ENCODE measurements at places on chromosomes 16 and 17.

GRCh38 chr17:81510785-81511553 is 1.6 kb downstream of the ACTG1 start:
- no peak for DNase-seq

GRCh38 chr16:53055541-53056391 is 975 bp downstream of the CHD9 start:
- DNase-seq: peak; percentile 61

- DNase-seq: no peak
Observed at GRCh38 chr17:28925912-28926365, 23.1 kb upstream of the DHRS13 start.

GRCh38 chr17:74677558-74678466 is 34.9 kb downstream of the CD300LF start:
- no peak for DNase-seq

GRCh38 chr17:72884066-72884465 is 208.4 kb downstream of the SLC39A11 start:
- DNase-seq: no peak

DNA sequence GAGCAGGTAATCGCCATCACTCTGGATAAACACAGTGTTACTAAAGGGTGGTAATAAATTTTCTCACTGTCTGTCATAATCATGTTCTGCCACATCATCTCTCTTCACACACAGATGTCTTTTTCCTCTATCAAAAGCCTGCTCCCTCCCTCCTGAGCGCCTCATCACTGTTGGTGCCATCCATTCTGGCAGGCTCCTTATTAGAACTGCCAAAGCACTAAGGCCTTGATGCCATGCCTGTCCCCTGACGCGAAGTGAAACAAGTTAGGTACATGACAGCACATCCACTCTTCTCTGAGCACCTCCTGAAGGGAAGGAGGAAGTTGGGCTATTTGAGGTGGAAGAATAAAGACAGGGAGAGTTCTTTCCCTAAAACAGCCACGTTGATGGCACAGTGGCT is 38.2 kb upstream of the AXIN2 start:
- no peak for DNase-seq

- DNase-seq: no peak
Observed at GRCh38 chr17:50459756-50460155, 8.9 kb downstream of the CHAD start.

DNA sequence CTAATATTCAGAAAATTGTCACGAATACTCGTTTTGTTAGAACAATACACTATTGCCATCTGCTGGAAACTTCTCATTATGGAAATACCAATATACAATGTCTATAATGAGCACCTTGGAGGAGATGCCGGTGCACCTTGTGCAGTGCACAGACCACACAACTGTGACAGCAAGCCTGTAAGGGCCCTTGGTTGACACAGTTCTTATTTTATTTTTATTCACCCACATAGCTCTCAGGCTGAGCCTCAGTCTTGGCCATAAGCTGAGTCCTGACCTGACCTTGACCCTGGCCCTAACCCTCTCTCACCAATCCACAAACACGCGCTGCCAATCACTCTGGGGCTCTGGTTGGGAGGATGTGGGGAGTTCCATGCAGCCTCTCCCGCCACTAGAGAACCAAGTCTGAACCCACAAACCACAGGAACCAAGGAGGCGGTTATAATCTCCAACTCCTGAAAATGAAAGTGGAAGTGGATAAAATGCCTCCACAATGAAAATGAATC is 7.6 kb downstream of the AIPL1 start:
- DNase-seq: no peak

DNA sequence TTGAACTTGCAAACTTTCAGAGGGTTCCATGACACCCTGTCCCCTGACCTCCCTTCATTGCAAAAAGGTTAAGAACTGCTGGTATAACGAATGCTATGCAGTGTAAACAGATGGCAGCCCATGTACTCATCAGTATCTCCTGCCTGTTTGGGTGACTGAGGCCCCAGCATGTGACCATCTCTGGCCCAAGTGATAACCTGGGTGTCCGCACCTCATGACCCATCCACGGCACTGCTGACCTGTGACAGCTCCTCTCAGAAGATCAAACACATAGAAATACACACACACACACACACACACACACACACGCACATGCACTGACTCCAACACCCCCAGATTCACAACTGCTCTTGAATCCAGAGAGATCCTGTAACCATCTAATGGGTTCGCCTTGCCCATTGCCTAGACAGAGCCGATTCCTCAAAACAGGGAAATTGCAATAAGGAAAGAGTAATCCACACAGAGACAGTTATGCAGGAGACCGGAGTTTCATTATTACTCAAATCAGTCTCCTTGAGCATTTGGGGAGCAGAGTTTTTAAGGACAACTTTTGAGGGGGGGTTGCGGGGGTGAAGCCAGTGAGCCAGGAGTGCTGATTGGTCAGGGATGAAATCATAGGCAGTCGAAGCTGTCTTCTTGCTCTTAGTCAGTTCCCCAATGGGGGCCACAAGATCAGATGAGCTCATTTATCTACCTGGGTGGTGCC is 11.3 kb upstream of the PHOSPHO1 start:
- DNase-seq: no peak

GRCh38 chr16:65509172-65509571 is 387.3 kb upstream of the CDH11 start:
- DNase-seq: no peak

DNA sequence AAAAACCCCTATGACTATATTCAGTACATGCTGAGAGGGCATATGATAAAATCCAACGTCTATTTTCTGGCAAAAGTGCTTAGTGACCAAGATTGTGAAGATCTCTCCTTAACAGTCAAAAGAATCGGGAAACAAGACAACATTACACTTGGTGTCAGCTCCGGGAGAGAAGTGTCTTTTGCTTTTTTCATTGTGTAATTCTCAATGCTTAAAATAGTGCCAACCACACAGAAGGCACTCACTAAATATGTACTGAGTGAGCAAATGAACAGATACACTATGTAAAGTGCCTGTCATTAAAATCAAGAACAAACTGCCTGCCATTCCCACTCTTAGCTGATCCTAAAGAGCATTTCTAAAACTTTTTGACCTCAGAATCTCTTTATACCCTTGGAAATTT is 34.1 kb downstream of the VPS53 start:
- no peak for DNase-seq

- no peak for DNase-seq
Observed at GRCh38 chr16:27426423-27427408, 24.7 kb downstream of the IL21R start.

DNA sequence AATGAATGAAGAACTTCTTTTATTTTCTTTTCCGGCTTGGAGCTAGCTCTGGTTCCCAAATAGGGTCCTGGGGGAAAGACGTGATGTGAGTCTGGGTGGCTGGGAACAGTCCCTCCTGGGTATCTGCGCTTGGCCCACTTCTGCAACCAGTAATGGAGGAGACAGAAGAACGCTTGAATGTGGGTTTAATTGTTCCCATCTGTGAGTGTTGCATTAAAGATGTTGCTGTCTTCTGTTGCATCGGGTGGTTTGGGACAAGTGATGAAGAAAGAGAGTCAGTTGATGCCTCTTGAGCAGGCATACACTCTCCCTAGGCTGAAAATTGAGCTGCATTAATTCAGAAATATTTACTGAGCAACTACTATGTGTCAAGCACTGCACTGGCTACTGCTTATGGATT is 511.1 kb downstream of the CDH13 start:
- no peak for DNase-seq

- DNase-seq: no peak
Observed at GRCh38 chr17:40321961-40322357, 13.0 kb downstream of the RARA start.

DNA sequence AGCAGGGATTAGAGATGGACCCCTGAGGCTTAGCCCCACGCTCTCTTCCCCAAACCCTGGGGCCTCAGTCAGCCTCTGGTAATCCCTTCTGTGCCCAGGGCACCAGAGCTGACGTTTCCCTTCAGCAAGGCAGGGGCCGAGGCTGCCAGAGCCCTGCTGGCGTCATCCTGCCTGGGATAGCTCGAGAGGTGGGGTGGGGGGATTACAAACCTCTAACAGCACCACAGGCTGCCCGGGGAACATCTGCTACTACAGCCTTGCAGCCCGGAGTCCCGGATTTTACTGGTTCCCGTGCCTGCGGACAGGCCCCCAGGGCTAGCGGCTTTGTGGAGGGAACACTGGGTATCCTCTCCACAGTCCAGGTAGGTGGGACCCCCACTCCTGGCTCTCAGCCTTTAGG is at the start of gene AANAT:
AANAT (plus strand) TSS at position 238 of the 400 bp plus-strand sequence. CDS start 1,144 bp downstream, outside the sequence.
- peak; percentile 47 for DNase-seq

GRCh38 chr17:5943232-5943631 is 126.9 kb upstream of the WSCD1 start:
- no peak for DNase-seq

GRCh38 chr17:19614900-19615299 is 33.7 kb upstream of the ALDH3A2 start:
- DNase-seq: no peak

- no peak for DNase-seq
Observed at GRCh38 chr17:13244513-13244912, 226.7 kb upstream of the ELAC2 start.

DNA sequence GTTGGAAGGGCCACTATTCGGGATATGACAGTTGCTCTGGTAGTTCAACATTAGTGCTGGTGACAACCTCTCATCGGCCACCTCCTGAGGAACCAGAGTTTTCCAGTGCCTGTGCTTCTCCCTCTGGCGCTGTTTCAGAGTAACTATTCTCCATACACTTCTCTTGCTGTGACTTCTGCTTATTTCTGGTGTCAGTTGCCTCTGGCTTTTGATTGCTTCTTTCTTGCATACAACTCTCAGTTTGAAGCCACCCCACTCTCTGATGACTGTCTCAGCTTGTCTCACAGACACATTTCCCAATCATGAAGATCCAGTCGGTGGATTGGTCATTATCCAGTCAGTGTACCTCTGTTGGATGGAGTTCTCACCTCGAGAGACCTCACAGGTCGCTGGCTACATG is 3.4 kb upstream of the TM4SF5 start:
- DNase-seq: no peak

GRCh38 chr17:77001487-77001886 is 133.3 kb downstream of the MGAT5B start:
- DNase-seq: no peak

- DNase-seq: no peak
Observed at GRCh38 chr17:77778636-77779489, 179.6 kb upstream of the TNRC6C start.

GRCh38 chr16:80971819-80972218 is 34.9 kb downstream of the CMC2 start:
- DNase-seq: no peak

- DNase-seq: no peak
Observed at GRCh38 chr17:31746884-31747495, 112.1 kb downstream of the COPRS start.

DNA sequence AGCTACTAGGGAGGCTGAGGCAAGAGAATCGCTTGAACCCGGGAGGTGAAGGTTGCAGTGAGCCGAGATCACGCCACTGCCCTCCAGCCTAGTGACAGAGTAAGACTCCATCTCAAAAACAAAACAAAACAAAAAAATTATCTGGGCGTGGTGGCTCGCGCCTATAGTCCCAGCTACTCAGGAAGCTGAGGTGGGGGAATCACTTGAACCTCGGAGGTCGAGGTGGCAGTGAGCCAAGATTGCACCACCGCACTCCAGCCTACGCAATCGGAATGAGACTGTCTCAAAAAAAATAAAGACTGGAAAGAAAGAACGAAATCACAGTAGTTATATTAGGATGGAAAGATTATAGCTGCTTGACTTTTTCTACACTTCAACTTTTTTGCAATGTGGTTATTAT is 18.9 kb downstream of the COG1 start:
- DNase-seq: no peak

DNA sequence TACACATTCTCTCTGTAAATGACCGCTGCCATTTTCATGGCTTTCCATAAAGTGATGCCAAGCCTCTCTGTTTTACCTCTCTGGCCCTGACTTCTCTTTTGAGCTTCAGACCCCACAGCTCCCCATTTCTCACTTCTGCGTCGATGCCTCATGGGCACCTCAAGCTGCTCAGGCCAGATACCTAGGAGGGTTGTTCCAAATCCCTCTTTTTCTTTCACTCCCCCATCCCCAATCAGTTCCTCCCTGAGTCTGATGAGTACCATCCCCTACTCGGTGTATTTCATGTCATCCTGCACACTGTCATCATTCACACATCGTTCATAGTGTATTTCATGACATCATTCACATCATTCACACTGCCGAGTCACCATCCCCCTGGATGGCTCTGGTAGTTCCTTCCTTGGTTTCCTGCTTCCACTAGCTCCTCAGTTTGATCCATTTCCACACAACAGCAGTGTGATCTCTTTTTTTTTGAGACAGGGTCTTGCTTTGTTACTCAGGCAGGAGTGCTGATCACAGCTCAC is 43.1 kb downstream of the NTN1 start:
- DNase-seq: no peak

GRCh38 chr16:2707368-2708289 is 12.4 kb downstream of the PRSS27 start:
- no peak for DNase-seq

- DNase-seq: no peak
Observed at GRCh38 chr16:11078812-11079459, 134.6 kb downstream of the CLEC16A start.

- no peak for DNase-seq
Observed at GRCh38 chr17:79406316-79406715, 204.5 kb downstream of the RBFOX3 start.

DNA sequence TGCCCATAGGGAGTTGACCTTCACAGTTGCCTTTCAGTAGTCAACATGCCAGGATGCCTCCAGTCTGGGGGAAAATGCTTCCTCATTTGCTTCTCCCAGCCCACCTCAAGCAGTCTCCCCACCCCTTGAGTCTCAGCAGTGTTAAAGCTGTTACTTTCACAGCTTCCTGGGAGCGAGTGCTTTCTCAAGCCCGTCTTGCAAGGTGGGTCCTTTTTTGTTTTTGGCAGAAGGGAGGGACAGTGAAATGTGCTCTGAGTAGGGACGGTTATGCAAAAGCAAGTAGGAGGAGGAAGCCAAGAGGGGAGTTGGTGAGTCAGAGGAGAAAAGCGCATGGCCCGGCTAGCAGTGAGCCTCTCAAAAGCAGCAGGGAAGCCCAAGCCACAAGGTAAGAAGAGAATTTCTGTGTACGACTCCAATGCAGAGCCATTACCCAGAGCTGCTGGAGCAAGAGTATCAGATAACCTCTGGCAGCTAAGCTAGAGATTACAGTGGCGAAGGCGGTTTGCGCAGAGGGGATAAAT is at the start of gene CHST4:
CHST4 (plus strand) TSS at position 316 of the 521 bp plus-strand sequence. CDS start 10,252 bp downstream, outside the sequence.
- DNase-seq: peak; percentile 82

- no peak for DNase-seq
Observed at GRCh38 chr17:58702045-58702476, 9.7 kb downstream of the RAD51C start.
